Heart left ventricle (tissue), 16 donors: ENCODE measurements at places on chromosomes 11 and 22. TPM values are rescaled to one million over a fixed set of nuclear protein-coding genes. Genes with fewer than 3 reads are reported as not detected.

DNA sequence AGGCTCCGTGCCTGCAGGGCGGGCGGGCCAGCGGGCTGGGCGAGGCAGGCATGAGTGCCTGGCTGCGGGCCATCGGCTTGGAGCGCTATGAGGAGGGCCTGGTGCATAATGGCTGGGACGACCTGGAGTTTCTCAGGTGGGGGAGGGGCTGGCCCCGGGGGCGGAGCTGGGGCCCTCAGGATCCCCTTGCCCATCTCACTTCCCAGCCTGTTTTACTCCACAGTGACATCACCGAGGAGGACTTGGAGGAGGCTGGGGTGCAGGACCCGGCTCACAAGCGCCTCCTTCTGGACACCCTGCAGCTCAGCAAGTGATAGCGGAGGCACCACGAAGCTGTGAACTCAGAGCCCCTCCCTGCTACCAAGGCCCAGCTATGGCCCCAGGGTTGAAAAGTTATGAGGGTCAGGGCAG lies 5.9 kb downstream of the PHOX2A start:
- no peak for DNase-seq

- DNase-seq = no peak
Observed at GRCh38 chr22:42436404-42436803, 4.2 kb upstream of the NFAM1 start.

GRCh38 chr11:69220561-69221051 lies 64.9 kb downstream of the SMIM38 start:
- no peak for DNase-seq

- DNase-seq = peak; percentile 18
Observed at GRCh38 chr22:21051145-21051830, 5.5 kb downstream of the LRRC74B start.

GRCh38 chr11:84854498-84854880 lies 772.7 kb downstream of the DLG2 start:
- DNase-seq = no peak

GRCh38 chr11:60831501-60832079 lies 10.3 kb upstream of the CCDC86 start:
- no peak for DNase-seq

DNA sequence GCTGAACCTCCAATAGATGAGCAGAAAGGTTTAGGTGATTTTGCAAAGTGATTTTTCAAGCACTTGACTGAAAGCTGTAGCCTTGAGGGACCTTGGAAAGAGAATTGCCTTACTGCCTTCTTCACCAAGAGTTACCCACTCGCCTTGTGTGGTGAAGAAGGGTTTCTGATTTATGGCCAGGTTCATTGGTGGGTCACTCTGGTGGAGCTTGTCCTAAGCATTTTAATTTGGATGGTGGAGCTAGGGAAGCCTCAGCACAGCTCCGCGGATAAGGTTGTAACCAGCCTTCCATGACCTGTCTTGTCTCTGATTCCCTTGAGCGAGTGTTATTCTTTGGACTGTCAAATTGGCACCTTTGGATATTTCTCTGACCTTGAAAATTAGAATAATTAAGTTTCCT lies 226.4 kb downstream of the FAT3 start:
- DNase-seq = no peak

DNA sequence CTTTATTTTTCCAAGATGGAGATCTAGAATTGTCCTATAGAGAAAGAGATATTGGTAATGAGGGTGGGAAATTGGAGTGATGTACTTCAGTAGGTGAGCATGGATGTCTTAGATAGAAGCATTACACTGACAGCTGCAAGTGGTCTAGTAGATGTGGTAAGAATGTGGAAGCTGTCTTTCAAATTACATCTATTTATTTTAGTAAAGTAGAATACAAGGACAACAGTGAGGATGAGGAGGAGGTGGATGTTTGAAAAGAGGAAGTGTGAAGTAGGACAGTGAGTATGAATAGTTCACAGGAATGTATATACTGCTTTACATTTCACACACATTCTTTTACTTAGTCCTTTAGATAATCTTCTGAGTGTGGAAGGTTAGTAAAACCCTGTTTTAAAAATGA lies 64.2 kb downstream of the HIPK3 start:
- DNase-seq = no peak

DNA sequence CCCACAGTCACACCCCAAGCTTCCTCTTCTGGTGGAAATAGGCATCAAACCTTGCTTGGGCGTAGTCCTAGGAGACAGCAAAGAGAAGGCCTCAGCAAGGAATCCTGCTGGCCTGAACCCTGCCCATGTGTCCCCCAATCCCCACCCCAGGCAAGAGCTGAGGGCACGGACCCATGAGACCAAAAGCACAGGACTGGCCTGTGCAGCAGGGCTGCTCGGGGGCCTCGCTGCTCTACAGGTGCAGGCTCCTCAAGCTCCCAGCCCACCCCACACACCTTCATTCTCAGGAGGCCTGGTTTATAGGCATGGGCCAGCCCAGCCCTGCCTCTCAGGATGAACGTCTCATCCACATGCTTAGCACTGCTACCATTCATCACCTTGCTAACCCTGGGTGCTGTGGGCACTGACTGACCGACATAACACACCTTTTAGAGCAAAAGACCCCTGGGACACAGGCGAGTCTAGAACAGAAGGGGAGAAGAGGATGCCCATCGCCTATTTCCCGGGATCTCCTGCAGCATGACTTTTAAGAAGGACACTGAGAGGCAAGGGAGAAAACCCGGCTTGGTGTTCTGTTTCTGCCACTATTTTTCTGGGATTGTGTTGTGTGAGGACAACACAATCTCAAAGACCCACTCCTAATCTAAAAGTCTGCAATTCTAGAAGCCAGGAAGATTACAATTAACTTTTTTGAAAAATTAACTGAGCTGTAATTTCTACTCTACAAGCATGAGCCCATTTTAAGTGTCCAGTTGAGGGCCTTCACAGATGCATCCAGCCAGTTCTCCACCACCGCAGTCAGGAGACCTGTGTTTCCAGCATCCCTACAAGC lies 15.4 kb downstream of the TCIRG1 start:
- DNase-seq = no peak

DNA sequence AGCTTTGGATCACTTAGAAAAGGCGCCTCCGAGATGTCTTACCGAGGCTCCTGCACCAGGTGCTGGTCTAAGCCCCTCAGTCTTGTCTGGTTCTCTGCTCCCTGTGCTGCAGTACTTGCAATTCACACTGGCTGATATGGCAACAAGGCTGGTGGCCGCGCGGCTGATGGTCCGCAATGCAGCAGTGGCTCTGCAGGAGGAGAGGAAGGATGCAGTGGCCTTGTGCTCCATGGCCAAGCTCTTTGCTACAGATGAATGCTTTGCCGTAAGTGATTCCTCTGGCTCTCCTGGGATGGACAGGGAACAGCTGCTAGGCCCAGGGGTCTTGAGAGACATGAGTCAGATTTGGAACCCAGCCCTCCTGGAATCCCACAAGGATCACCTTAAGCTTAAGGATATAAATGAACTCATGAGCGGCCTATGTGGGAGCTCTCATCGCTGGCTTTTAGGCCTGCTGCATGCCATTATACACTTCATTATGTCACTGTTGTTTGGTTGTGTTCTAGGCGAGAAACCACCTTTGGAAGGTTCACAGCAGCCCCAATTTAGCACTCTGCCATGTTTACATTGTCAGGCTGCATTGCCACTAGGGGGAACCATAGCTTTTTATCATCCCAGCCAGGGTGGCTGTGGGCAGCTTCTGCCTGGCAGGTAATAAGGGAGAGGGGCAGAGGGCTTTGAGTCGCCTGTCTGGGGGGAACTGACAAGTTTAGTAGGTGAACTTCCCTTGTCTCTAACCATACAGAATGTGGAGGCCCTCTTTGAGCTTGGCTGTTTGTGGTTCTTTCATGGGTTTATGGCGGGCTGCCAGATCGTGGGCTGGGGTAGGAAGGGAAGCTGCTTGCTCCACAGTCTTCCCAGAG lies 8.5 kb downstream of the ACAD8 start:
- no peak for DNase-seq

GRCh38 chr22:40432157-40432556 lies 61.8 kb downstream of the SGSM3 start:
- no peak for DNase-seq

Gene OR52K1
- polyA plus RNA-seq = not detected

Gene TUBA8
- polyA plus RNA-seq = 338 TPM

Gene TUB
- polyA plus RNA-seq = 5.7 TPM

Gene SAA4
- not detected for polyA plus RNA-seq

Gene RRM1
- polyA plus RNA-seq = 25.7 TPM

Gene SORL1
- 0.72 TPM for polyA plus RNA-seq

Gene OR6T1
- polyA plus RNA-seq = not detected

Gene CDCA5
- 0.38 TPM for polyA plus RNA-seq

Gene NAV2
- polyA plus RNA-seq = 20.2 TPM
